ENCODE measurements at places on chromosomes 5 and 9. TPM values are rescaled to one million over a fixed set of nuclear protein-coding genes. Genes with fewer than 3 reads are reported as not detected.

- no peak for DNase-seq
- H3K4me1 ChIP-seq: peaks cover 14% of the 10 kb centered on the region
- no peak overlapping the region for H3K27ac ChIP-seq
- H3K27me3 ChIP-seq: no peaks in the 10 kb centered on the region
- H3K36me3 ChIP-seq: no peaks in the 10 kb centered on the region
Observed at GRCh38 chr5:54669285-54669684, 151.7 kb downstream of the SNX18 start.

DNA sequence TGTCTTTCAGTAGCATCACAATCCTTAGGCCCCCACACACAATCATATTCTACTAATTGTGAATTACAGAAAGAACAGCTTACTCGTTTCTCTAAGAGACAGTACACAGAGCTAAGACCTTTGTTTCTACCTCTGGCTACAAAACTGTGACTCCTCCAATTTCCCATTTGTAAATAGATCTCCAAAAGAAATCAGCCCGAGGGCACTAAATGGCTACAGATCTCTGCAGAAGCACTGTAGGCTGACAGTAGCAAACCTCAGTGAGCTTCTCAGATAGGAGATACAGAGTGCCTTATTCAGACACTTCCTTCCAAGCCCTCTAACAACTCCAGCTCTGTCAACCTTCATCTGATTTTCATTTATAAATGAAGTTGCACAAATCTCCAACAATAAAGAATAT is 51.0 kb downstream of the EFNA5 start:
- no peak overlapping the region for H3K4me3 ChIP-seq
- no peaks in the 10 kb centered on the region for H3K36me3 ChIP-seq
- H3K27me3 ChIP-seq: no peaks in the 10 kb centered on the region
- no peak overlapping the region for H3K27ac ChIP-seq
- no peak for DNase-seq

DNA sequence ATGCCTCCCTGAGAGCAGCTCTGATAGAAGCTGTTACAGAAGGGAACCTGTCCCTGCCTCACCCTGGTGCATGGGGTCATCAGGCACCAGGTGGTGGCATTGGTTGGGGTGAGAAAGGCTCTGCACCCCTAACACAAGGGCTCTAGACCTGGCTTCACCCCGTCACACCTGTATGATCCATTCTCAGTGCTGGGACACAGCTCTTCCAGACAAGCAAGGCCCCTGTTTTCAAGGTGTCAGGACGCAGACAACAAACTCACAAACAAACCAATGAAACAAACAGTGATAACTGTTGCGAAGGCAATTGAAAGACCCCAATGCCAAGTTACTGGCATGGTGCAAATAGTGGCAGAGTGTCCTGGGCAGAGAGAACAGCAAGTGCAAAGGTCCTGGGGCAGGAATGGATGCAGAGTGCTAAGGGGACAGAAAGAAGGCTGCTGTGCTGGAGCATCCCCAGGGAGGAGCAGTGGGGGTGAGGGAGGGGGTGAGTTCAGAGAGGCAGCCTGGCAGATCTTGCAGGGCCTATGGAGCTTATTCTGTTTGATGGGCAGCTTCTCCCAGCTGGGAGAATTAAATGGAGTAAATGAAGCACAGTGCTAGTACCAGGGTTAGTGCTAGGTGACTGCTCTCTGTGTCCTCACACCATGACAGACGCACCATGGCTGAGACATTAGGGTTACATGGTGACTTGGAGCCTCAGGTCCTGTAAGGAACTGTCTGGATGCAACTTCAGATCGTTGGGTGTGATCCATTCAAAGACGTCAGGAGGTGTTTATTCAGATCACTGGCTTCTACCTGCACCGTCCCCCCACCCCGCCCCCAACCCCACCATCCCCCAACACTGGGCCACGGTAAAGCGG is 67.9 kb upstream of the UNC5A start:
- peaks cover 12% of the 10 kb centered on the region for H3K4me1 ChIP-seq
- no peak overlapping the region for H3K4me3 ChIP-seq
- no peak overlapping the region for H3K27ac ChIP-seq
- peak; percentile 52 for DNase-seq

APC gene
- 92.8 TPM for total RNA-seq

DMRT3 gene
- total RNA-seq: not detected

- H3K4me1 ChIP-seq: no peaks in the 10 kb centered on the region
- no peak for DNase-seq
- no peaks in the 10 kb centered on the region for H3K36me3 ChIP-seq
Observed at GRCh38 chr9:107020040-107020530, 157.1 kb downstream of the ZNF462 start.

PCDHB3 gene
- total RNA-seq: 2.0 TPM

DNA sequence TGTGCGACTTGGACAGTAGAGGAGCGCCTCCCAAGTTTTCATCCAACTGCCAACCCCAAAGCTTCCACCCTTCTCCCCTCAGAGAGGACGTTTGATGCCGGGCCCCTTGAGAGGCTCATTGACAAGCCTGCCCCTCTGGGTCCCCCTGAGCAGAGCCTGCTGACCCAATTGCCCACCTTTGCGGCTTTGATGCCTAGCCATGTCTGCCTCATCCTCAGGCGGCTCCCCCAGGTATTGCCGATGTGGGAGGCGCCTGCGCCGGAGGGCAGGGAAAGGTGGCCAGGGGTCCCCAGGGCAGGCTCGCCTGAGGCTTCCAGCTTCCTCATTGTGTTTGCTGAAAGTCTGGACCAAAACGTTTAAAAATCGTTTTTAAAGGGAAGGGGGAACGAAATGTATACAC is 1.4 kb downstream of the ODF2 start:
- no peak for DNase-seq
- peaks cover 15% of the 10 kb centered on the region for H3K4me1 ChIP-seq
- H3K4me3 ChIP-seq: peak overlapping the region; percentile 80
- H3K36me3 ChIP-seq: peaks cover 4% of the 10 kb centered on the region
- H3K27ac ChIP-seq: no peak overlapping the region

GRCh38 chr5:170536525-170536924 is 32.7 kb downstream of the KCNIP1 start:
- no peaks in the 10 kb centered on the region for H3K36me3 ChIP-seq
- DNase-seq: no peak
- no peaks in the 10 kb centered on the region for H3K4me1 ChIP-seq

DNA sequence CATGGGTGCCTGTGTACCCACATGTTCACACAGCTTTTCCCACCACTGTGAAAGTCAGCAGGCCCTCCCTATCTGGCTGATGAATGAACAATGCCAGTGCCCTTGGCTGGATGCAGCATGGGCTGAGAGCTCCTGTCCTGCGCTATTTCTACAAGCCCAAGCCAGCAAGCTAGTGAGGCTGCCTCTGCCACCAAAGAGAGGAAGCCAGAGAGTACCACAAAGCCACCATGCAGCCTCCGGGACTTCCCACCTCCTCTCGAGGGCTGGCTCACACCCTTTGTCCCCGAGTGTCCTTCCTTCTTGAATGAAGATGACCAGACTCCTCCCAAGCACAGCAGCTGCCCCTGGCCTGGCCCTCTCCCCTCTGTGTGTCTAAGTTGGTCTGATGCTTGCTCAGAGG is 76.5 kb downstream of the SH3PXD2B start:
- no peak overlapping the region for H3K27ac ChIP-seq
- no peak for DNase-seq
- no peak overlapping the region for H3K4me3 ChIP-seq
- H3K36me3 ChIP-seq: peaks cover 27% of the 10 kb centered on the region
- H3K27me3 ChIP-seq: no peaks in the 10 kb centered on the region

NOTCH1 gene
- total RNA-seq: 67.0 TPM

- no peak for DNase-seq
- no peak overlapping the region for H3K27ac ChIP-seq
- no peak overlapping the region for H3K4me3 ChIP-seq
- peaks cover 6% of the 10 kb centered on the region for H3K4me1 ChIP-seq
- no peaks in the 10 kb centered on the region for H3K27me3 ChIP-seq
- no peaks in the 10 kb centered on the region for H3K36me3 ChIP-seq
Observed at GRCh38 chr5:133483406-133484090, 128.8 kb downstream of the FSTL4 start.

DNA sequence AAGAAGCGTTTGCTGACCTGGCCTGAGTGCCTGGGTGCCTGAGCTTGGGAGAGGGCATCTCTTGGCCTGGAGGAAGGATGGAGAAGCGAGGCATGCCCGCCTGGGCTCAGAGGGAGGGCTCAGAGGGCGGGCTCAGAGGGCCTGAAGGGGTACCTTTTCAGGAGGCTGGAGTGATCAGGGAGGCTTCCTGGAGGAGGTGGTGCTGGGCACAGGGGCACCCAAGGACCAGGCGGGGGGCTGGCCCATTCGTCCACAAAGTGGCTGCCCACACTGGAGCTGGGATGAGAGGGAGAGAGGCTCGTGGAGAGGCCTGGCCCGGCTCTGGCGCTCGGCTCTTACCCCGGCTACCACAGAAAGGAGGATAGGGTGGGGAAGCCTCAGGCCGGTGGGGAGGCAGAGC is 32.8 kb downstream of the ASS1 start:
- no peak overlapping the region for H3K27ac ChIP-seq
- no peaks in the 10 kb centered on the region for H3K4me1 ChIP-seq
- no peak overlapping the region for H3K4me3 ChIP-seq
- H3K36me3 ChIP-seq: no peaks in the 10 kb centered on the region

DNA sequence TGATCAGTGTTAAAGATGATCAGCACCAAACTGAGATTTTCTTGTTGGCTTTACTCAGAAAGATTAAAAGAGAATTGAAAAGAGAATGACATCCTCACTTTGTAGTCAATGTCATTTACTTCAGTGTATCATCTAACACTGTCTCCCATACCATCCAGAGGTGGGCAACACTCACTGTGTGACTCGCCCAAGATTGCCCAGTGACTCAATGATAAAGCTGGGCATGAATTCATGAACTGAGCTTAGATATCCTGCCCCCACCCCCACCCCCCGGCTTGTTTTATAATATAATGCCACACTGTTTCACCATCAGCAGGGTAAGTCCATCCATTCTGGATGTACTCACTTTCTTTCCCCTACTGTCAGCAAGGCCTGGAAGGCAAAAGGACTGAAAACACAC is 242.2 kb downstream of the FAM114A2 start:
- H3K27me3 ChIP-seq: no peaks in the 10 kb centered on the region
- H3K36me3 ChIP-seq: no peaks in the 10 kb centered on the region
- no peak for DNase-seq
- H3K4me1 ChIP-seq: no peaks in the 10 kb centered on the region

WNK2 gene
- total RNA-seq: 24.8 TPM

SLF1 gene
- 19.9 TPM for total RNA-seq

FOXI1 gene
- not detected for total RNA-seq

GOLPH3 gene
- 78.8 TPM for total RNA-seq

DNA sequence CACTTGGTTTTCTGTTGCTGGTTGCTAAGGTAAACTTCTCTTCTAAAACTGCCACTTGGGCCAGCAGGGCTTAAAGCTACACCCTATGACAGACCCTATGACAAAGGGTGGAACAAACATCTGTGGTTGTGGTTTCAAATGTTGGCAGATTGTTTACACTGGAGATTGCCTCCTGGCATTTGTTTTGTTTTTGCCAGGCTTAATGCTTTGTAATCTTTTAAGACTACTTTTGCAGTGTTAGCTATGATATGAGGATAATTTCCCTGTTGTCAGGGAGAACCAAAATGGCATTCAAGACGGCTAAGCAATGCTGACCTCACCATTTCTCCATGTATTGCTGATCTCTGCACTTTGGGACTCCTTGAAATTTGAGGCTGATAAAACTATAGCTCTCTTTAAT is 50.3 kb downstream of the MAMDC2 start:
- H3K36me3 ChIP-seq: no peaks in the 10 kb centered on the region
- no peak overlapping the region for H3K27ac ChIP-seq
- no peaks in the 10 kb centered on the region for H3K27me3 ChIP-seq
- no peak overlapping the region for H3K4me3 ChIP-seq

GIN1 gene
- total RNA-seq: 5.4 TPM

DNA sequence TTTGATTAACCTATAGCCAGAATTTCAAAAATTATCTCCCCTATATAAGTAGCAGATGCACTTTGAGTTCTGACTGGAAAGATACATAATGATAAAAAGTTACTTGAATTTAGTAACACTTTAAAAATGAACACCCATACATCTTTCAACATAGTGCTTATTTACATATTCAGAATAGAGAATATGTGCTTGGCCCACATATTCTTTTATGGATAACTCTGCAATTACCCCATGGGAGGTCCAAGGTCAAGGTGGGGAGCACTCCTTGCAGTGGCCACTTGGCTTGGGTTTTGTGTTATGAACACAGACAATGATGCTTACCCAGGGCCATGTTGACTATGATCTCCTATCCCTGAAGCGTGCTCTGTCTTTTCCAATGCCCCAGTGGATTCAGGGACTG is 169.3 kb downstream of the CDC42SE2 start:
- H3K36me3 ChIP-seq: peaks cover 43% of the 10 kb centered on the region
- H3K4me3 ChIP-seq: no peak overlapping the region
- no peaks in the 10 kb centered on the region for H3K4me1 ChIP-seq
- no peak overlapping the region for H3K27ac ChIP-seq
- no peaks in the 10 kb centered on the region for H3K27me3 ChIP-seq
